ENCODE measurements at places on chromosomes 1 and 21.

DNA sequence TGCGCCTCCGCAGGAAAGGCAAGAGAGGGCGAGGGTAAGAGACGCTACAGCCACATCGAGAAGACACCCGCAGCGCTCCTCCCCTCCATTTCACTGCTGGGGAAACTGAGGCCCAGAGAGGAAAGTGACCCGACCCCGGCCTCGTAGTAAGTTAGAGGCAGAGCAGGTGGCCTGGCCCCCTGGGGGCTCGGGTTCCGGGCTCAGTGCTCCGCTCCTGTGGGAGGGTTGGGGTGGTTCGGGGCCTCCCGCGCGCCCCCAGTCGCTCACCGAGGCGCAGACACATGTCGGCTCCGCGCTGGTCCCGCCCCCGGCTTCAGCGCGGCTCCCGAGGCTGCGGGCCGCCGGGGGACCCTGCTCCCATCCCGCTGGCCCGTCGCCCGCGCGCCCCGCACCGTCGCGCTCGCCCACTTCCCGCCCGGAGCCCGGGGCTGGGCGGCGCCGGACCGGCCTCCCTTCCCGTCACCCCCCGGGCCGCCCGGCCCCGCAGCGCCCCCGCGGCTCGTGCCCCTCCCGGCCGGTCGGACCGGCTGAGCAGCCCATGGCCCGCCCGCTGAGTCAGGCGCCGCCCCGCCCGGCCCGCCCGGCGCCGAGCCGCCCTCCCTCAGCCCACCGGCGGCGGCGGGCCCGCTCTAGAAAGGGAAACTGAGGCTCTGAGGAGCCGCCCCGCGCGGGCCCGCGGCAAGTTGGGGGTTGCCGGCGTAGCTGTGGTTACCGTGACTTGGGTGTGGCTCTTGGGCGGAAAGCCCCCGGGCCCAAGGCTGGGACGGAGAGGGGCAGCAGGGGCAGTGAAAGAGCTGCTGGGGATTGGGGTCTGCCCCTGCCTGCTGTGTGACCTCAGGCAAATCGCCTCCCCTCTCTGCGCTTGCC lies at the start of gene TMEM54:
Gene TMEM54, minus strand, starts transcription at position 434 of the 867 bp plus-strand sequence. Its CDS starts 151 bp downstream, at position 283.
- no peak for DNase-seq

DNA sequence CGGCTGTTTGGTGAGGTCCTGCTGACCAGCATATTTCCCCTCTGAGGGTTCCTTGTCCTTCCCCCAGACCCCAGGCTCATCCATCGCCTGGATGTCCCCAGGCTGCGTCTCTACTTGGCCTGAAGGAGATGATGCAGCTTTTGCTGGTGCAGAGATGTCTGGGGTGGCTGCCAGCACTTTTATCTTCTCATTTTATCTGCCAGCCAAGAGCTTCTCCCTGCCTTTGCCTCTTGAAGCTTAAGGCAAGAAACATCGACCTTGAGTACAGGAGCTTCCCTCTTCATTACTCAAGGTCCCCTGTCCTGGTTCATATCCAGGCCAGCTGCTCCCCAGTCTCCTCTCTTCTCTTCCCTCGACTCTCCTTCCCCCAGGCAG lies 9.2 kb upstream of the H6PD start:
- no peak for DNase-seq

GRCh38 chr1:228160201-228160761 lies 5.3 kb upstream of the IBA57 start:
- no peak for DNase-seq

DNA sequence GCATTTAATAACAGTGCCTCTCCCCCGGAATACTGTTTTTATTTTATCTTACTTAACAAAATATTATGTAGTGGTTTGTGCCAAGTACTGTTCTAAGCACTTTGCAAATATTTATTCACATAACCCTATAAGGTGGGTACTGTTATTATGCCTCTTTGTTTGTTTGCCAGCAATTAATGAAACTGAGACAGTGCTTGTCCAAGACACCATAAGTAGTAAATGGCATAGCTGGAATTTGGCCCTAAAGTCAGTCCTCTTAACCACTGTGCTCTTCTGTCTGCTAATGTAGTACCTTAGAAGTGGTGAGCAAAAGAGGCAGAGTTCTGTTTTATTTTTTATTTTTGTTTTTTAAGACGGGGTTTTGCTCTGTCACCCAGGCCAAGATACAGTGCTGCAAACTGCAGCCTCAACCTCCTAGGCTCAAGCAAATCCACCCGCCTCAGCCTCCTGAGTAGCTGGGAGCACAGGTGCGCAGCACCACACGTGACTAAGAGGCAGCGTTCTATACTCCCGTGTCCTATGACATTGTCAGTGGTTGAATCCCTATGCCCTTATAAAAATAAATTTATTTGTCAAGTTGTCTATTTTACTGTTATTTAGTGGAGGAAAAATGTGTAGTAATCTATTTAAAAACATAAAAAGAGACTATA lies 165.8 kb downstream of the CLEC20A start:
- DNase-seq: no peak

DNA sequence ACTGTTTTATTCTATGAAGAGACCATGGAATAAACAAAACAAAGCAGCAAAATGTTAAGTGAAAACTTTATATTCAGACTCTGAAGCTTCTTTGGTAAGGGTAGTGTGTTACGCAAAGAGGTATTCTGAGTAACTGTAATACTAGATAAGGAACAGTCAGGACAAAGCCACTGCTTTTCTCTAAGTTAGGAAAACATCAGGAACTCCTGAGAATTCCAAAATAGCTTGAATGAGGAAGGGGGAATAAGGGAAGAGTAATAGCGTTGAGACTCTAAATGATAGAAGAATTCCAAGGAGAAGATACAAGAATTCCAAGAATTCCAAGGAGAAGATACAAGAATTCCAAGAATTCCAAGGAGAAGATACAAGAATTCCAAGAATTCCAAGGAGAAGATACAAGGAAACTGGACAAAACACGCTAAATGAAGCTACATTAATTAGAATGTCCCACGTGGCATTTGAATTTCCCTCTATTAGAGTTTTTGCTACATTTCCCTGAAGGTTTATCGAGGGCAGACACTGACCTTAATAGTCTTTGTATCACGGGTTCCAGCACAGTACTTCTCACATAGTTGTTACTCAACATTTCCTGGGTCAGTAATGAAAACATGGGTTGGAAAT lies 71.5 kb downstream of the SMYD3 start:
- DNase-seq: no peak

- DNase-seq: no peak
Measured at GRCh38 chr21:34707876-34708325, 39.1 kb downstream of the CLIC6 start.

- DNase-seq: no peak
Measured at GRCh38 chr1:66336641-66336990, 197.3 kb upstream of the SGIP1 start.

DNA sequence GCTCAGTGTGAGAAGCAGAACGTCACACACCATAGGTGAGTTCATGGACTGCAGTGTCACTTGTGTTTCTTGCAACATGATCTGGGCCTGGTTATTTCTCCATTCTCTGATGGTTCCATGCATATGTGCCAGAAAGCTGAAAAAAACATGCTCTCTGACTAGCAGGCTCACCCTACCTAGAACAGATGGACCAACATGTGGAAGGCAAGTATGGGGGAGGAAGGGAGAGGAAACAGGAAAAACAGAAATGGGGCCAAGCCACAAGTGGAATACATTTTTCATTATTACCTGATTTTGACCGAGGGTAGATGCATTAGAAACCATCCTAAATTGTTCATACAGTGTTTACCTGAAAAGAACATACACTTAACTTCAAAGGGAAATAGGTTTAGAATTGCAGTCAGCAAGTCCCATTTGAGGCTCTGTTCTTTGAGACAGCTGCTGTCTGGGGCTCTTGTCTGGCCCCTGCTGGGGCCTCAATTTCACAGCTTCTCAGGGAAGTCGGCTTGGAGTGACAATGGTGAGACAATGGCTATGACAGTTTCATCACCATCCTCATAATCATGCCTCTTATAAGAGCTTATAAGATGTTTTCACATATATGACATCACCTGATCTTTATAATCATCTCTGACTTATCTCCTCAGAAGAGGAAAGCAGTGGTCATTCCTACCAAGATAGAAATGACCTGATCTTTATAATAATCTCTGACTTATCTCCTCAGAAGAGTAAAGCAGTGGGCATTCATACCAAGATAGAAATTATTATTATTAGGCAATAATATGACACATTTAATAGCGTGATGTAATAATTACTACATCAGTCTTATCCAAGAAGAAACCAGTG lies 327.3 kb downstream of the SIPA1L2 start:
- DNase-seq: no peak

GRCh38 chr1:46315669-46316403 lies 12.3 kb downstream of the UQCRH start:
- peak; percentile 68 for DNase-seq

GRCh38 chr21:14560139-14560538 lies 14.0 kb upstream of the SAMSN1 start:
- DNase-seq: no peak

- no peak for DNase-seq
Measured at GRCh38 chr1:238648751-238649150, 737.6 kb upstream of the CHRM3 start.

- DNase-seq: no peak
Measured at GRCh38 chr1:77514921-77515776, 167.3 kb downstream of the ZZZ3 start.

DNA sequence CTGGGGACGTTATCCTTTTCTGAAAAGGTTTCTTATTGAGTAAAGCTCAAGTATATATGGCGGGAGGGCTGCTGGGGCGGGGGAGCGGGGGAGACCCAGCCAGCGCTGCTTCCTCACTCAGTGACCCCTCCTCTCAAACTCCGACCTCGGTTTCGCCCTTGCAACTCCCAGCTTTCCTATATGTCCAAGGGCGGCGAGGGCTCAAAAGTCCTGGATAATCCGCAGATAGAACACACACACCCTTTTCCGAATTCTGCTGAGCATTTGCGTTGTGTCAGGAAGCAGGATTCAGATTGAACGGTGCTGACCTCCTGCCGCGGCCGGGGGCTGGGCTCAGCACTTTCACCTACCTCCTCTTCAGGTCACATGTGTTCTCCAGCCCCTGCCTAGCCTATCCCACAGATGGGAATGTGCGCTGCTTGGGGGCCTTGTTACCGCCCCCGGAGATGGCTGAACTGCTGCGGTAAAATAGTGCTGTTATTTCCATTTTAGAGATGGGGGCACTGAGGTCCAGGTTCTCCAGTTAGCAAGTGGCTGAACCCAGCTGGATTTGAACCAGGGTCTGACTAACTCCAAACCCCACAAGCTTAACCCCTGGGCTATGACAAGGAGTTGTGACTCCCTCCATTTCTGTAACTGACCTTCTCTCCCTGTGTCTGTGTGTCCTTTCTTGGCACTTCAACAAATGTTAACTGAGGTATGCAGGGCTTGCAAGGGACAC lies 795 bp upstream of the AHDC1 start:
- no peak for DNase-seq

- DNase-seq: no peak
Measured at GRCh38 chr1:192160196-192160595, 1.9 kb downstream of the RGS18 start.

- no peak for DNase-seq
Measured at GRCh38 chr1:8164670-8165069, 138.6 kb upstream of the ERRFI1 start.

GRCh38 chr1:25431955-25432719 lies 1.4 kb downstream of the MACO1 start:
- no peak for DNase-seq

GRCh38 chr1:82449506-82450057 lies 648.8 kb downstream of the ADGRL2 start:
- no peak for DNase-seq

- DNase-seq: peak; percentile 83
Measured at GRCh38 chr1:153610811-153611301, 2.1 kb downstream of the S100A16 start.

GRCh38 chr1:35222322-35223083 lies 29.6 kb upstream of the SFPQ start:
- DNase-seq: no peak

DNA sequence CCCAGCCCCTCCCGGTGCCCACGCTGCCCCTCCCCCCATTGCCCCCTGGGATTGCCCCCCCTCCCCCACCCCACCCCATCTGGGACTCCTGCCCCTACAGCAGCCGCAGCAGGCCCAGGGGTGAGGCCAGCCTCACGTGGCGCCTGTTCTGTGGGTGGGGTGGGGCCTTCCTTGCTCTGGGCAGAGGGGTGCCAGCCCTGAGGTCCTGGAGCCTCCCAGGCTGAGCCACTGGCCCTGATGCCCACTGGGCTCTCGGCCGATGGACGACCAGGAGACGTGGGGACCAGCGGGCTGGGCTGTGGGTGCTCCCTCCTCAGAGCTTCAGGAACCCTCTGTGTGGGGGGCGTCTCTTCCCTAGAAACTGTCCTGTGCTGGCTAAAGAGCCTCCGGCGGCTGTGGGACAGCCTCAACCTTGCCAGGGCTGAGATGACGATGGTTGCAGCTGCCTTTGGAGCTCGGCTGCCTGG lies 5.8 kb upstream of the C1orf159 start:
- DNase-seq: peak; percentile 22

DNA sequence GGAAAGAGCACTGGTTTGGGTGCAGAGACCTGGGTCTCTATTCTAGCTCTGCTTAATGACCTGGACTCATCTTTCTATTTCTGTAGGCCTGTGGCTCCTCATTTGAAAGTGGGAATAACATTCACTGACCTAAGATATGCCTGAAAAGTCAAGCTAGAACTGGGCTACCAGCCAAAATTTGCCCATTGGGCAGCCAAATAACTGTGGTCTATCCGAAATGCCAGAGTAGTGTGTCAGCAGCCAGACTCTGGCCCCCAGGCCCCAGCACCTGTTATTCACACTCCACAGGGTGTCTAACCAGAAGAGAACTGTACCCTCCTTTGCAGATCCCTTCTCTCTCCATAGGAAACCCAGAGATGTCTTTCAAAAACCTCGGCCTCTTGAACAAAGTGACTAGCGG lies 12.6 kb downstream of the DAB1 start:
- DNase-seq: peak; percentile 34

- DNase-seq: peak; percentile 64
Measured at GRCh38 chr1:154193821-154194220, 1.9 kb upstream of the TPM3 start.

DNA sequence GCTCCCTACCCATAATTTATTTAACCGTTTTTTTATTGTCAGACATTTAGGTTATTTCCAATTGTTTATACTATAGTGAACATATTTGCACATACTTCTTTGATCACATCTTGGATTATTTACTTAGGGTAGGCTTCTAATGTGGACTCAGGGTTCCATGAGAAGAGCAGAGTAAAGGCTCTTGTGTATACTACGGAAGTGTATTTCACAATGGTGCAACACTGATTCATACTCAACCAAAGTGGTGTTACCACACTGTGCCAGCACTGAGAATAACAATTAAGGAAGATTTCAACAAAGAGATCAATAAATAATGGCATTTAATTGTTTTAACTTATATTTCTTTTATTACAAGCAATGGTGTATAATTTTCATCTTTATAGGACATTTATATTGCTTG lies 251.2 kb downstream of the ZNF326 start:
- DNase-seq: no peak

Data from foreskin keratinocyte (primary cell).